Stimulated activated CD4-positive, alpha-beta T cell treated with anti-CD3 and anti-CD28 coated beads, Interleukin-15, amount 100 ng/mL, for 1 hour (primary cell): ENCODE measurements at places on chromosomes 6 and 20.

- no peak for DNase-seq
Observed at GRCh38 chr20:7022597-7022996, 255.1 kb downstream of the BMP2 start.

DNA sequence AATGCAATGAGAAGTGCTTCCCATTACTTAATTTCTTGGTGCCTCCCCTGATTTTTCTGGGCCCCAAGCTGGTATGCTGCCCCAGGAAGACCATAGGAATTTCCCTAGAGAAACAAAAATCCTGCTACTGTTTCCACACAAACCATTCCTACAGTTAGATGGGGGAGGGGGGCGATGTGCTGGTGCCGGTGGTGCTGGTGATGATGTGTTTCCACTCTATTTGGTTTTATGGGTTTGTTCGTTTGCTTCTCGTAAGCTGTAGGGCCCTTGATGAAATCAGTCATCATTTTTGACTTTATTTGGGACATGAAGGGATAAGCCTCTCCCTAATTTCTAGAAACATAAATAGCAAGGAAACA lies 105.1 kb downstream of the MKKS start:
- no peak for DNase-seq

DNA sequence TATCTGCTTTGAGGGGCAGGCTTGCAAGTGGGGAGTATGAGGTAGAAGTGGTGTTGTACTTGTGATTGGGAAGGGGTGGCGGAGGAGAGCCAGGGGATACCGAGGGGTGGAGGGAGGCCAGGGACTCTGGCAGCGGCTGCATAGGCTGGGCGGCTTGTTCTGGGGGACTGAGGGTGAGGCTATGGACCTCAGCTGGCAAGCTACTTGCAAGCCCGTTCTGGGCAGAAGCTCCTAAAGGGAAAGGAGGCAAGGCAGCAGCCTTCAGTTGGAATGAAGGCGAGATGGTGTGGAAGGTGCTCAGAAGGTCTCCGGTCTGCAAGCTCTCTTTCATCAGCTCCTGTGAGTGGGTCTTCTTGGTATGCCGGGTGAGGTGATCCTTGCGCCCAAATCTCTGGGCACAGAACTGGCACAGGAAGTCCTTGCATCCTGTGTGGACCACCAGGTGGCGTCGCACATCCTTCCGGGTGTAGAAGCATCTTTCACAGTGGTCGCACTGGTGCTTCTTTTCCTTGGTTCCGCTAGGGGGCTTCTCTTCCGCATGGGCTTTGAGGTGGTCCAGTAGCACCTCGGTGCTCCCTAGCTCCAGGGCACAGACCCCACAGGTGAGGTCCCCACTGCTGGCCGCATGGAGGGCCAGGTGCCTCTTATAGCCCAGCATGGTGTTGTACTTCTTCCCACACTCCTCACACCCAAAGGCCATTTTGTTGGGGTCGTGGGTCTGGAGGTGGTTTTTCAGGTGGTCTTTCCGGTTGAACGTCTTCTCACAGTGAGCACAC lies 66.0 kb downstream of the PLAGL1 start:
- DNase-seq = peak; percentile 37

DNA sequence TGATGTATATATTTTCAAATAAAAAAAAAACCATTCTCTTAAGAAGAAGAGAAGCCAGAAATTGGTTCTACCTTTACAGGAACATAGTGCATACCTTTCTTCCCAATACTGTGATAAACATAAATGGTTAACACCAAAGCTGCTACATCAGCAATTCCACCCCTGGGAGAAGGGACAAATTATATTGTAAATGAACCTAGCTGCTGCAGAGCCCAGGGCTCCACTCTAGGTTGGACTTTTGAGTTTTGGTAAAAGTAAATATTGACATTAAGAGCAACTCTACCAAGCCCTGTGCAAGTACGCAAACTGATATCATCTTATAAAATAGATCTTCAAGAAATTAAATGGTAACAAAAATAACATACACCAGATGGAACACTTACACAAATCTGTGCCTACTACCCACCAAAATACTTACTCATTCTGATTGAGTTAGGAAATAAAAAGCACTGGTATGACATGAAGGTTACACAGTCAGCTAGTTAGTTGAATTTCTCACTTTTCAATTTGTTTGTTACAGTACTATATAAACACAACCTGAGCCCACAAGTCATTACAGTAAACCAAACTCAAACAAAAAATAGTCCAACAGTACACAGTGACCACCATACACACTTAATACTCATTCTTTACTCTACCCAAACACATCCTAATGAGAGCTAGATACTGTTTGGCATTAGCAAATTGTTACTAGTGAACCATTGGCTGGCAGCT lies 223.3 kb upstream of the HEY2 start:
- no peak for DNase-seq

DNA sequence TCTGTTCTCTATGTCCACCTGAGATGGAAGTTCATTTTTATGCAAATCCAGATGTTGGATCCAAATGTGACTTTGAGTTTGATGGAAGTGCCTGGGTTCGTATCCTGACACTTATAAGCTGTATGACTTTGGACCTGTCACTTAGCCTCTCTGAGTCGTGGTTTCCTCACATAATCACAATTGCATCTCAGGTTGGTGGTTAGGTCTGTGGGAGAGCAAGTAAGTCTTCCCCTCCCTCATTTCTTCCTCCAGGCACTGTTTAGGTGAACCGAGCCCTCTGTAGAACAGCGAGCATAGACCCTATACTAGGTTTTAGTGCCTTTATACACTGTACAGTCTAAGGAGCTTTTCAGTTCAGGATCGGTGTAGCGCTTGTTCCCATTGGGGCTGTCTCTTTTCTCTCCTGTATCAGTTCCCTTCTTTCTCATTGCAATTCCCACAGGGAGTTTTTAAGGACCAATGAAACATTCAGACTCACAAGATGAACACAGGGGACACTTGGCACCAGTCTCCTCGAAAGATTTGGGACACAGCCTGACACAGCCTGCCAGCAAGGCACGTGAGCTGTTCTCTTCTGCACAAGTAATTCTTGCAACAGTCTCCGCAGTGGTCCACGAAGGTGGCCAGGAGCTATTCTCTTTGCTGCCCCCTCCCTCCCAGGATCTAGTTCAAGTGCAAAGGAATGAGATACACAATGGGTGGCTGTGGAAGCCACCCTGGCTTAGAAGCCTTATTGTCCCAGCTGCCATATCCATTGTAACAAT lies 11.8 kb downstream of the TOX2 start:
- DNase-seq = no peak
